ENCODE measurements at places on chromosomes 7 and 10.

DNA sequence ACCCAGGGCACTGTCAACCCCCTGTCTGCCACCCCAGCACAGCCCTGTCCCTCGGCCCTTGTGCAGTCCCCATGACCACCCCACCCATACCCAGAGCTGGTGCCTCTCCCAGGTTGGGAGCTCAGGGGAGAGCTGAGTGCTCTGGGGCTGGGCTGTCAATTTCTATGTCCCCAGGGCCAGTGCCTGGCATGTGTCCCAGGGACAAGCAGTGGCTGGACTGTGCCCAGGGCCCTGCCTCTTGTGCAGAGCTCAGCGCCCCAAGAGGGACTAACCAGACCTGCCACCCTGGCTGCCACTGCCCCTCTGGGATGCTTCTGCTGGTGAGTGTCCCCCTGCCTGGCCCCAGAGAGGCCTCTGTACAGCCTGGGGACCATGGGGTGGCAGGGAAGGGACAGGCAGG lies 29.0 kb upstream of the ZNF862 start:
- no peak for DNase-seq

GRCh38 chr7:51592842-51593599 lies 276.4 kb upstream of the COBL start:
- DNase-seq, result no peak

DNA sequence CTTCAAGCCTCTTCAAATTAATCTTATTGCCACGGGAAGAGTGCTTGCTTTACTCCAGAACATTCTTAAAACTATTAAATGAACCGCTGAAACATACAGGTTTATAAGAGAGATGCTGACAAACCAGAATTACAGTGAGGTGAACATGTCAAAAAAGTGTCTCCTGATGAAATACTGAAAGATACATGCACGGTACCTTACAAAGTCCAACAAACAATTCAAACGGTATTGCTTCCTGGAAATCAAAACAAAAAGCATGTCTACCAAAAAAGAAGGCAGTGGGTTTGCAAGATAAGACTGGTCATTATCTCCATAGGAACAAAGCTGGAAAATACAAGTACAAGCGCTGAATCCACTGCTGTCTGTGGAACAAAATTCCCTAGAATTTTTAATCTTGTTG lies 174.5 kb downstream of the DOCK4 start:
- DNase-seq, result no peak

GRCh38 chr7:128726059-128726736 lies 13.0 kb upstream of the CALU start:
- DNase-seq, result no peak

GRCh38 chr10:130137090-130137448 lies 878 bp downstream of the GLRX3 start:
- no peak for DNase-seq

DNA sequence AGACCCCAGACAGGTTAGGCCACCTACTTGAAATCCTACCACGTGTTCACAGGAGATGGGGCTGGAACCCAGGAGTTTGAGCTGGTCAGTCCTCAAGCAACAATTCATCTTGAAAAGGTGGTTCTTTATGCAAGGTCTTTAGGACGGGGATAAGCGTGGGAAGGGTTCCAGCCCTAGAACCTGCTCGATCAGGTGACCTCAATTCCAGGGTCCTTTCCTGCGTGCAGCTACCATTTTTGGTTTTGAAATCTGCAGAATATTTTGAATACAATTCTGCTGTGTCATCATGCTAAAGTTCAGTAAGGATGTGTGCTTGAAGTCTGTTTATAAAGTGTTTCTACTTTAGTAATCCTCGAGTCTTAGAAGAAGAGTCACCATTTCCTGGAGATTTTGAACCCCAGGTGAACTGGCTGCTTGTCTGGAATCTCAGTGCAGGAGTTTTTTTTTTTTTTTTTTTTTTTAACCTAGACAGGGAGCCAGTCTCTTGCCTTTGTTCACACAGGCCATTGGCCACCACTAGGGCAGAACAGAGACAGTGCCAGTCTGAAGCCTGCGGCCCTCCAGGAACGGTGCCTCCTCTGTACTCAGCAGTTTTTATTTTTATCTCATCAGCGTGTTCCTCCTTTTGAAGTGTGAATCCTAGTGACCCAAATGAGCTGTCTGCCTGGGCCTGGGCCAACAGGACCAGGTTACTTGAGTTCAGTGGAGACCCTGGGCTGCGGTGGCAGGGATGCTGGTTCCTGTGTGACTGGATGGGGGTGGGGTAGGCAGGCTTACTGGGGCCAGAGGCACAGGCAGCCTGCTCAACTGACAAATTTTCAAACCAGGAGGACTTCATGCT lies 54.6 kb downstream of the EEPD1 start:
- no peak for DNase-seq

- no peak for DNase-seq
Measured at GRCh38 chr10:24762966-24763623, 39.4 kb upstream of the ARHGAP21 start.

GRCh38 chr7:123570390-123571182 lies 13.0 kb upstream of the NDUFA5 start:
- DNase-seq, result no peak

- no peak for DNase-seq
Measured at GRCh38 chr10:89566992-89567391, 31.6 kb upstream of the SLC16A12 start.

DNA sequence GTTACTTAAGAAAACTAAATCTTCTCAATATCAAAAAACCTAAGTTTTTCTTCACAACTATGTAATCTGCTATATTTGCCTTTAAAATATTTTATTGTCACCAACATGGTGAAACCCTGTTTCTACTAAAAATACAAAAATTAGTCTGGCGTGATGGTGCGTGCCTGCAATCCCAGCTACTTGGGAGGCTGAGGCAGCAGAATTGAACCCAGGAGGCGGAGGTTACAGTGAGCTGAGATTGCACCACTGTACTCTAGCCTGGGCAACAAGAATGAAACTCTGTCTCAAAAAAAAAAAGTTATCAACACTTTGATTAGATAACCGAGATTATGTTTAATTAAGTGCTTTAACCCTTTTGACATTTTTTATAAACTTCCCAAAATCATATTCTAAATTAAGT lies 28.3 kb upstream of the CLDN4 start:
- no peak for DNase-seq

- no peak for DNase-seq
Measured at GRCh38 chr10:60008816-60009215, 102.5 kb upstream of the CCDC6 start.

All from stimulated activated CD8-positive, alpha-beta memory T cell treated with anti-CD3 and anti-CD28 coated beads, Interleukin-7, amount 100 ng/mL, for 24 hours (primary cell).